CD8-positive, alpha-beta T cell (primary cell): ENCODE measurements at places on chromosomes 1 and 21.

GRCh38 chr21:42004406-42005199 lies 5.6 kb downstream of the ZBTB21 start:
- no peak for DNase-seq

- no peak for DNase-seq
These were observed 5.9 kb downstream of the IL22RA1 start for GRCh38 chr1:24136956-24137539.

DNA sequence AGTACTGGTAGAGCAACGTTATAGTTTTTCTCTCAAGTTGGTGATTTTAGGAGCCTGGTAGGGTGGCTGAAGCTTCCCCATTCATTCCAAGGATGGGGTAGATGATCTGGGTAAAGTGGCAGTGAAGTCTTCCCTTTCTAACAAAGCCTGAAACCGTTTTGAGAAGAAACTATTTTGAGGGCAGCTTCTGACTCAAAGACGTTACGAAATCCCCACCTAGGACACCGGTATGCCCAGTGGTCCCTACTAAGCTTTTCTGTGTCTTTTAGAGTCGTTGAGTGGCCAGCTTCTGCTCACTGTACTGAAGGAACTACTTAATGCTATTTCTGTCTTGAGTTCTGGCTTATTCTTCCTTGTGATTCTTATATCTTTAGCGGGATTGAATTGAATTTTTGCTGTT lies 1.4 kb downstream of the WDTC1 start:
- DNase-seq, result no peak

- DNase-seq, result no peak
These were observed 40.4 kb downstream of the UBASH3A start for GRCh38 chr21:42443876-42444744.

DNA sequence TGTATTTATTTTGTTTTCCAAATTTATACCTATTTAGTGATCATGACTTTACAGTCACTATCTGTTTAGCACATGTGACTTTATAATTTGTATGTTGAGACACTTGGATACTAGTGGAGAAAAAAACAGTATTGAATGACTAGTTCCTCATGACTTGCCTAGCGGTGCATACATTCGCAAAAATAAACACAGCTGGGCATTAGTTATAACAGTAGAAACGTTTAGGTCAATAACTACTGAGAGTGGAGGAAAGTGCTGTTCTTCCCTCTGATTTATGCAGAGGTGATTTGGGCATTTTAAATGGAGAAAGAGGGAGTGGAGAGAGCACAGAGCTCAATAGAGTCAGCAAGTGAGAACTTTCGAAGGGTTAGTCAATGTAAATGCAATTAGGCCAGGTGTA lies 1679.0 kb upstream of the B3GALT2 start:
- DNase-seq, result no peak

- no peak for DNase-seq
These were observed 25.7 kb downstream of the TTC3 start for GRCh38 chr21:37098751-37099150.

GRCh38 chr1:22416555-22417454 lies 34.8 kb upstream of the ZBTB40 start:
- DNase-seq, result peak; percentile 54

DNA sequence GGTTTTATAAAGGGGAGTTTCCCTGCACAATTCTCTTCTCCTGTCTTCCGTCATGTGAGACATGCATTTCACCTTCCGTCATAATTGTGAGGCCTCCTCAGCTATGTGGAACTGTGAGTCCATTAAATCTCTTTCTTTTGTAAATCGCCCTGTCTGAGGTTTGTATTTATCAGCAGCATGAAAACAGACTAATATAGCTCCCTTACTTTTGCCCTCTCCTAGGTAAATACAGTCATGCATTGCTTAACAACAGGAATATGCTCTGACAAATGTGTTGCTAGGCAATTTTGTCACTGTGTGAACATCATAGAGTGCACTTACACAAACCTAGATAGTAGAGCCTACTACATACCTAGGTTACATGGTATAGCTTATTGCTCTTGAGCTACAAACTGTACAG lies 616.8 kb downstream of the RWDD3 start:
- DNase-seq, result no peak

DNA sequence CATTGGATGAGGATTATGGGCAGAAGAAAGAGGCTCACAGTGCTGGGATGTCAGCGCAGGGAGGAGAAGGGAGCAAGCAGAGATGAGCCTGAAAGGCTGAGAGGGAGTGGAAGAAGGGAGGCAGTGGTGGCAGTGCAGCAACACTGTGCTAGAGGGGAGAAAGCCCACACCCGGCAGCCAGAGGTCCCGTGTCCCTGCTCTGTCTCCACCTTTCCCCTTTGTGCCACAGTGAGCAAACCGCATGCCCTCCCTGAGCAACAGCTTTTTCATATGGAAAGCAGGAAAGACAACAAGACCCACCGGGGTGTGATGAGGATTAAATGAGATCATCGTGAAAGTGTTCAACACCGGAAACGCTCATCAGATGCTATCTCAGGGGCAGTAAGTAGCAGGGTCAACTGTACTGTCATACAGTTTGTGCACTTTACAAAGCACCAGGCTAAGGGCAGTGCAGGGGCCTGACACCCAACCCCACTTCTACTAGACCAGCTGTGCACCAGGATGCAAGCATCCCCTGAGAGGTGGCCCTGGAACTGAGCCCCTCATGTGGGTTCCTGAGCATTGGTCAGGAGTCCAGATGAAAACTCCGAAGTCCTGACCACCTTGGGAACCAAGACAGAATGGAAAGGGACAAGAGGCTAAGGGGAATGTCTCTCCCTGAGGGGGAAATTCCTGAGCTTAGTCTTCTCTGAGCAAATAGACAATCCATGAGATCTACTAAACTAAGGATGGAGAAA lies 9.1 kb downstream of the NHLH1 start:
- DNase-seq, result no peak

DNA sequence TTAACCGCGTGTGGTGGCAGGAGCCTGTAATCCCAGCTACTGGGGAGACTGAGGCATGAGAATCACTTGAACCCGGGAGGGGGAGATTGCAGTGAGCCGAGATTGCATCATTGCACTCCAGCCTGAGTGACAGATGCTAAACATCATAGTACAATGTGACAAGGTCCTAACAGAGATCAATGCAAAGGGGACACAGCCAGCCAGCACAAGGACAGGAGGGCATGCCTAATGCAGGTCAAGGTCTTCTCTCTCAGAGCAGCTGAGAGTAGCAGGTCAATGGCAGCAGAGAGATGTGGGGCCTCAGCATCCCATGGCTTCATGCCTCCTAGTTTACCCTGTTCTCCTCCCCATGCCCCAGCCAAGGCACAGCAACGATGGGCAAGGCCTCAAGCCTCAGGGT lies 3.0 kb upstream of the SMIM11 start:
- DNase-seq, result no peak

- no peak for DNase-seq
These were observed 116.3 kb upstream of the OLIG2 start for GRCh38 chr21:32909393-32909792.

- DNase-seq, result no peak
These were observed 4.8 kb downstream of the LMOD1 start for GRCh38 chr1:201941420-201942128.

- no peak for DNase-seq
These were observed 181.1 kb downstream of the RWDD3 start for GRCh38 chr1:95415146-95415545.

DNA sequence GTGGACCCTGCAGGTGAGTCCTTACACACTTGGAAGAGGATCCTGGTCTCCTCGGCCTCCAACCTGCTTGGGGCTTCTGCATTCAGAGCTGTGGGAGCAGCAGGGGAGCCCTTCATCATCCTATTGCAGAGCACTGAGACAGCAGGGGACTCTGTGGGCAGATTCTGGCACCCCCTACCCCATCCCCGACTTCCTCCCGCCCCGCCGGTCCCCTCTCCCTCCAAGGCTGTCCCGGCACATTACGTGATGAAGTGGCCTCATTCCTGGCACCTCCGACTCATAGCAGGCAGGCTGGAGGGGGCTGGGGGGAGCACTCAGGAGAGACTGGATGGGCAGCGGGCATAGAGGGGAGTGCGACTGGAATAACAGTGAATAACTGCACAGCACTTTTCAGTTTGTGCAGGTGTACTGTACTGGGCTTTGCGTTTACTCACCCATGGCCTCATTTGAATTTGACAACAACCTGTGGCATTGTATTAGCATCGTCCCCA lies 394.1 kb downstream of the MATN1 start:
- no peak for DNase-seq

GRCh38 chr1:202179828-202180750 lies 13.5 kb upstream of the LGR6 start:
- no peak for DNase-seq

DNA sequence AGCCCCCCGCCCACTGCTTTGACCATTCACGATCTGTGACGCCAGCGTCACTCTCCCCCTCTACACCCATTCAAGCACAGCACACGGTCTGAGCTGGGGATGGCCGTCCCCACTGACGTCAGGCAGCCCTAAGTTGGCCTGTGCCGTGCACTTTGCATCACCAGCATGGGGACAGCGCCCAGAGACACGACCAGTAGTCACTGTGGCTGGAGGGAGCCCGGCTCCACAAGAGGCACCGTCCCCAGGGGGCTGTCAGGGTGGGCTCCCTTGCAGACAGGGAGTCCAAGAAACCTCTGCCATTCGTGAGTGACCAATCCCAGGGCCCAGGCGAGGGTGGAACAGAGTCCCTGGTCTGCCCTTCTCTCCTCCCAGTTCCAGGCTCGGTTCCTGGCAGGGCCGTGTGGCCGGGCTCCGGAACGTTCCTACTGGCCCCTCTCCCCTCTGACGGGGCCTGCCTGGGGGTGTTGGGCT lies 2.3 kb downstream of the KRTAP10-8 start:
- no peak for DNase-seq

GRCh38 chr1:75548721-75549480 lies 62.0 kb downstream of the SLC44A5 start:
- no peak for DNase-seq

GRCh38 chr1:215971793-215972441 lies 404.8 kb downstream of the KCTD3 start:
- DNase-seq, result no peak

GRCh38 chr1:232983375-232983774 lies 33.0 kb downstream of the NTPCR start:
- no peak for DNase-seq

- DNase-seq, result no peak
These were observed 125.7 kb downstream of the IGSF21 start for GRCh38 chr1:18233176-18233864.

- DNase-seq, result no peak
These were observed 20.0 kb upstream of the KCNH1 start for GRCh38 chr1:211153932-211154331.

- no peak for DNase-seq
These were observed 247.6 kb downstream of the MRPL39 start for GRCh38 chr21:25359724-25360123.

- DNase-seq, result peak; percentile 77
These were observed 42.8 kb upstream of the DMBX1 start for GRCh38 chr1:46446646-46447498.

DNA sequence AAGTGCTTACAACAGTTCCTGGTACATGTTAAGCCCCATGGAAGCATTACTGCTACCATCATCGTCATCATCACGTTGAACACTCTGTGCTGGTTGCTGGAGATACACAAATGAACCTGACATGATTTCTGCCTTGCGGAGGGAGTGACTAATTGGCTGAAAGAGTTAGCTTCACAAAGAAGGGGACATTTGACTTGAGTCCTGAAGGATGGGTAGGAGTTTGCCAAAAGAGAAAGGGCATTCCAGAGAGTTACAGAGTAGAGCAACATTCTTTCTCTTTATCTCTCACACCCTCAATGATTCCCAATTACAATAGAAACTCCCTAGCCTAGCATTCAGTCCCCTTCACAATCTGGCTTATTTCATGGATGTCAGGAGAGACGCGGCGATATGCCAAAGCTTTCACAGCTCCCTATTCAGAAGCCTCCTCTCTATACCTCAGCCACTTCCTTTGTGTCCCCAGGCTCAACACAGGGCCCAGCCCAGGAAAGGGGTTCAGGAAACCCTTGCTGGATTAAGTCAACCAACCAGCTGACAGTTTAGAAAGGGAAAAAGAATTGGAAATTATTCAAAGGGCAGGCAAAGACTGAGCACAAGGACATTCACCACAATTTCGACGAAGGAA lies 38.0 kb downstream of the SLC1A7 start:
- DNase-seq, result no peak

DNA sequence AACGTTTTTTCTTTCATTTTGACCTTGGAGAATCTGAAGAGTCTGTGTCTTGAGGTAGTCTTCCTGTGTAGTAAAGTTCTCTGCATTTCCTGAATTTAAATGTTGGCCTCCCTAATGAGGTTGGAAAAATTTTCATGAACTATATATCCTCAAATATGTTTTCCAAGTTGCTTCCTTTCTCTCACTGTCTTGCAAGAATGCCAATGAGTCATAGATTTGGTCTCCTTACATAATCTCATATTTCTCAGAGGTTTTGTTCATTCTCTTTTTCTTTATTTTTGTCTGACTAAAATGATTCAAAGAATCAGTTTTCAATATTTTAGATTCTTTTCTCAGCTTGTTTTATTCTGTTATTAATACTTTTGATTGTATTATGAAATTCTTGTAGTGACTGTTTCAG lies 87.6 kb downstream of the DRAM2 start:
- no peak for DNase-seq

GRCh38 chr1:115507901-115508300 lies 133.9 kb upstream of the VANGL1 start:
- DNase-seq, result no peak
